ENCODE measurements at places on chromosomes 13 and 19. TPM values are rescaled to one million over a fixed set of nuclear protein-coding genes. Genes with fewer than 3 reads are reported as not detected.

Gene EPSTI1
- total RNA-seq = 3.2 TPM

Gene MCEMP1
- not detected for total RNA-seq

Gene PBX4
- 1.4 TPM for total RNA-seq

Gene CABP5
- not detected for total RNA-seq

Gene NPAS1
- total RNA-seq = under 0.01 TPM

Gene ETV2
- total RNA-seq = not detected

Gene NOTCH3
- 12.2 TPM for total RNA-seq

Data from myometrial cell (primary cell).